ENCODE measurements at places on chromosomes 2 and 18.

GRCh38 chr2:219598308-219599078, 836 bp downstream of the STK11IP start:
- no peak for DNase-seq

DNA sequence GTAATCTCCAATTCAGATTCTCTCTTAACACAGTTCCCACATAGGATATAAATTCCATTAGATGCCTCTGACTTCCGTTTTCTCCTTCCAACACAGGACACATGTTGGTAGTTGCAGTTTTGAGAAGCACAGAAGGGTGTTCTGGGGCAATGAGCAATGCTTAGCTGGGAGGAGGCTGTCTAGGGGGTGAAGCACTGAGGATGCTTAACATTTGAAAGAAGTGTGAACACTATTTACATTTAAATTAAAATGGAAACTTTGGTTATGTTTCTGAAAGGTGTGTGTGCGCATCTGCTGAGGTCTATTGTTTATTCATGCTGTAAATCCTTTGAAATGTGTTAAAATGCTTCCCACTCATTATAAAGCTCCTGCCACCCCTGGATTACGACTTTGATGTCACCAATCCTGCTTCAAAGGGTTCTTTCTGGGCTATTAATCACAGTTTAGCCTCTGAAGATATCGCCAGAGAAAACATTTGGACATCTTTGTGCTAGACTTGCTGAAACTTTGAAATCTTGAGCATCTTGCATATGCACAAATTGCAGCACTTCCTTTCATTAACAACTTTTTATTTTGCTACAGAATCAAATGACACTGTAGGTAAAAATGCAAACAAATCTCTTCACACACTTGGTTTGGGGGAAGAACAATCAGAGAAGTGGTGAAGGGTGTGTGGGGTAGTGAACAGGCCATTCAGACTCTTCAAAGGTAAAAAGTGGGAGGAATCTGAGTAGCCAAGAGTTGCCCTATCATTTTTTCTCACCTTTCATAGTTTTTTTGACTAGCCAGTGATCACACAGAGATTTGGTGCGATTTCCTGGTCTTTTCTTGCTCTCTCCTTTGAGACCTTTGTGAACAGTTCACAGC, 258.4 kb downstream of the MYO3B start:
- DNase-seq, result no peak

GRCh38 chr18:26649193-26649543, 100.8 kb upstream of the KCTD1 start:
- DNase-seq, result no peak

DNA sequence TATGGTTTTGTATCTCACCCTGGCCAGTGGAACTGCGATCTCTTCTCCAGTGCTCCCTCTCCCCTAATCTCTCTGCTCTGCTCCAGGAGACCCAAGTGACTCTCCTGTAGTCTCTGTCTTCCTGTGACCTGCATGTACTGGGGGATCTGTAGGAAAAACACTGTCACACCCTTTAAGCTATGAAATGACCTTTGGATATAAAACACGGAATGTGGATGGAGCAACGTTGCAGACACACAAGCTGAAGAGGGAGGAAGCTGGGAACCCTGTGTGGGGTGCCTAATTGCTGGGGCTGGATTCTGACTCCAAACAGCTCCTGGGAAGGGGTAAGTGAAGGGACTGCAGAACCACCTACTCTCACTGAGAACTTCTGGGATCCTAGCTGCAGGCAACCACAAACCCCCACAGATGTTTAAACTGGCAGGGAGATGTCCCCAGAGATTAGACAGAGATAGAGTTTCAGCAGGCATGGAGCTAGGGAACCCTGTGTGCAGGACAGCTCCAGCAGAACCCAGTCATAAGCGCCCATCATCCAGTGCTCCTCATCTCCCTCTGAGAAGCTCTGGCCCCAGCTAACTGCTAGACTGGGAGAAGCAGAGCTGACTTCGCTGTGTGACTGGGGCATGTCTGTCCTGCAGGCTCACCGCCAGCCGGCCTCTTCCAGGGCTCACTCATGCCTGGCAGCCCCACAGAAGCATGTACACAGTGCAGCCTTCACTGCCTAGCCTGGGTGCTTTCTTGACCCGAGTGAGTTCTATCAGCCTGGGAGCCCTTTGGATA, 482.7 kb upstream of the SETBP1 start:
- DNase-seq, result no peak

GRCh38 chr2:118658596-118659198, 188.8 kb downstream of the EN1 start:
- DNase-seq, result no peak

DNA sequence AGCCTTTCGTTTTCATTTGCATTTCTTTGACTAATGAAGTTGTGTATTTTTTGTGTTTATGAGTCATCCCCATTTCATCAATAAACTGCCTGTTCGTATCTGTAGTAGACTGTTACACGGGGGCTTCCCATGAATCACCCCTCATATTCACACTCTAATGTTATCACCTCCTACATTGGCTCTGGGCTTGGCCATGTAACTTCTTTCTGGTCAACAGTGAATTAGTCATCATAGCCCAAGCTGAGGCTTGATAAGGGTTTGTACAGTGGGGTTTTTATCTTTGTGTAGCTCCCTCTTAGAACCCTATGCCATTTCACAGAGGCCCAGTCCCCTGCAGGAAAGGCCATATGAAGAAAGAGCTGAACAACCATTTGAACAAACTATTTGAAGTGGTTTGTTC, 151.0 kb downstream of the CCBE1 start:
- no peak for DNase-seq

DNA sequence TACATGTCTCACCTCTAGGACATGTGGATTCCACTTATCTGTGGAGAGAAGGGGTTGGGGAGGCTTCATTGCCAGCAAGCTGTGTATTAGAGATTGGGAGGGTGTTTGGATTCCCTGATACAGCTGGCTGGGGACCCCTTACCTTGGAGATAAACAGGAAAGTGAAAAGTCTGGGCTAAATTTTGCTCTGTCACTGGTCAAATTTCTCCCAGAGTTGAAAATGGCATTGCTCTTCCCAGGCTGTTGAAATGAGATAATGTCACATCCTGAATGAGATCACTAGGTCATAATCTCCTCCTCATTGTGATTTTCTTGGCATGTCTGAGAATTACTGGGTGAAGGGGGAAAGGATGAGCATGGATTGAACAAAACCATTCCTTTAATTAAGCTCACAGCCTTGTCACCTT, 265.0 kb upstream of the PARD3B start:
- no peak for DNase-seq

- DNase-seq, result no peak
These were observed 9.1 kb upstream of the COL3A1 start for GRCh38 chr2:188964976-188965546.

DNA sequence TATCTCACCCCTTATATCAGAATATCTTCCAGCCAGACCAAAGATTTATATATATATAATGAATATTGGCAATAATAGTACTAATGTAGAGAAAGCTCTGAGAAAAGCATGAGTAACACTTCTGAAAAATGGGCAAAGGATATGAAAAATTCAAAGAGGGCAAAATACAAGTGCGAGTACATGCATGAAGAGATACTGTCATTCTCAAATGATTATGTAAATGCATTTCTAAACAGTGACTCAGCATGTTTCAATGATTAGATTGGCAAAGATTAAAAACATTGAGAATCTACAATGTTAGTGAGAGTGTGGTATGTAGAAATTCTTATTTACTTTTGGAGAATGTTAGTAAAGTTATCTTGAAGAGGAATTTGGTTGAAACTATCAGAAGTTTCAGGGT, 118.3 kb upstream of the NEDD4L start:
- DNase-seq, result no peak

GRCh38 chr18:46772357-46772756, 15.5 kb upstream of the ST8SIA5 start:
- DNase-seq, result no peak

- DNase-seq, result no peak
These were observed 24.5 kb upstream of the SMAD7 start for GRCh38 chr18:48975120-48975816.

DNA sequence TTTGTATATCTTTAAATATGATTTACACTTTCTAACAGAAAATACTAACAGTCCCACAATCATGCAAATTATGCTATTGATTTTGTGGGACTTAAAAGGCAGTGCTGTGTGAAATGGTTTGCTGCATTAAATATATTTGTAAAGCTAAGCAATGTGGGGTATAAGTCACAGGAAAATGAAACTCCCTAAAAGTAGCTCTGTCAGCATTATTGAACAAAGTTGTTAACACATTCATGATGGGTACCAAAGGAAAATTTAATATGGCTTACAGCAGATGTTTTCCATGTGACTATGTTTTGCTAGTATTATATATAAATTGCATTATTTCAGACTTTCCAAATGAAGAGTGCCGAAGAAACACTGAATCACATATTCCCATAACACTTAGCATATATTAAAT, 1450.0 kb downstream of the LRP1B start:
- DNase-seq, result no peak

DNA sequence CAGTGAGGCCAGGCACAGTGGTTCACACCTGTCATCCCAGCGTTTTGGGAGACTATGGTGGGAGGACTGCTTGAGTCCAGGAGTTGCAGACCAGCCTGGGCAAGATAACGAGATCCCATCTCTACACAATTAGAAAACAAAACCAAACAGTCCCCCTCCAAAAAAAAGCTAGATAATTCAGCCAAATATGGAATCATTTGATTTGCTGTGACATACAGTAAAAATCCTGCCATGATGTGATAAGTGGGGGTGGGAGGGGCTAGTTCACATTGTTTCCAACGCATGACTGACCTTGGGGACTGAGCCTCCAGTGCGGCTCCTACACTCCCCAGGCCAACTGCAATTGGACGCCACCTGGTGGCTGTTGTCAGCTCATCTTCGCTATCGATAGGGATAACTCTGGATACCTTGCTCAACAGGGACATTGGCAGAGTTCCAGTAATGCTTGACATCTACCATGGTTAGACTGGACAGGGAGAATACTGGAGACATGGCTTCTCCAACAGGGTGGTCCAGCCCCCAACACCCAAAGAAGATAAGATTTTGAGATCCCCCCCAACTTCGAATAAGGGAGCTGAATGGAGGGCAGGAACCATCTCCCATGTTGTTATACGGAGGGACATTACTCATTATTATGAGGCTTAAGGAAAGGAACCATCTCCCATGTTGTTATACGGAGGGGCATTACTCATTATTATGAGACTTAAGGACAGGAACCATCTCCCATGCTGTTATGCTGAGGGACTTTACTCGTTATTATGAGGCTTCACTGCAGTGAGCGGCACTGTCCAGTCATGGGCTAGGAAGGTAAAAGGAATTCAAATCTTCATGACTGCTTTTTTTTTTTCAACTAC, 135.9 kb downstream of the TGIF1 start:
- DNase-seq, result peak; percentile 78

DNA sequence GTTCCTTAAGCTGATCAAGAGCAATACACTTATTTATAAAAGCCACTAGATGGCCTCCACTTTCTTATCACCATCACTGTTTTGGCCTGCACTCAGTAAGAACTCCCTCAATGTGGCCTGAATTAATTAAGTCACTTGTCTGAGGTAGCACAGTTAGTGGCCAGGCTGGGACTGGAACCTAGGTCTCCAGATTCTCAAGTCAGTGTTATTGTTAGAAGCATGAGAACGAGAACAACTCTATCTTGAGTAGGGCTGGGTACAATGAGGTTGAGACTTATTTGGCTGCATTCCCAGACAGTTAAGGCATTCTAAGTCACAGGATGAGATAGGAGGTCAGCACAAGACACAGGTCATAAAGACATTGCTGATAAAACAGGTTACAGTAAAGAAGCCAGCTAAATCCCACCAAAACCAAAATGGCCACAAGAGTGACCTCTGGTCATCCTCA, 115.8 kb downstream of the SS18 start:
- no peak for DNase-seq

GRCh38 chr2:80328159-80328571, 23.6 kb upstream of the LRRTM1 start:
- no peak for DNase-seq

DNA sequence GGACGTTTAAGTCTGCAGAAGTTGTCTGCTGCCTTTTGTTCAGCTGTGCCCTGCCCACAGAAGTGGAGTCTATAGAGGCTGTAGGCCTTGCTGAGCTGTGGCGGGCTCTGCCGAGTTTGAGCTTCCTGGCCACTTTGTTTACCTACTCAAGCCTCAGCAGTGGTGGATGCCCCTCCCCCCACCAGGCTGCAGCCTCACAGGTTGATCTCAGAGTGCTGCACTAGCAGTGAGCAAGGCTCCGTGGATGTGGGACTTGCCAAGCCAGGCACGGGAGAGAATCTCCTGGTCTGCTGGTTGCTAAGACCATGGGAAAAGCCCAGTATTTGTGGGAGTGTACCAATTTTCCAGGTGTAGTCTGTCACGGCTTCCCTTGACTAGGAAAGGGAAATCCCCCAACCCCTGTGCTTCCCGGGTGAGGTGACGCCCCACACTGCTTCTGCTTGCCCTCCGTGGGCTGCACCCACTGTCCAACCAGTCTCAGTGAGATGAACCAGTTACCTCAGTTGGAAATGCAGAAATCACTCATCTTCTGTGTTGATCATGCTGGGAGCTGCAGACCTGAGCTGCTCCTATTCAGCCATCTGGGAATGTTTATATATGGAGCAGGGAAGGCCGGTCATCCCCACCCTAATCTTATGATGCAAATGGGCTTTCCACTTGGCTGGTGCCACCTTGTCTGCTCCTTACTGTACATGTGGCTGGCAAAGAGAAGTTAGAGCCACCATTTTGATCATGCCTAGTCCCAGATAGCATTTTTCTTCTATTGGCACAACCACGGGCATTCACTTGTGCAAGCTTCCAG, 156.9 kb upstream of the ITGA6 start:
- no peak for DNase-seq
